Stimulated activated naive CD8-positive, alpha-beta T cell treated with anti-CD3 and anti-CD28 coated beads, Interleukin-15, amount 100 ng/mL, for 72 hours (primary cell): ENCODE measurements at places on chromosomes 2 and 18.
A peak's percentile ranks its signal among the peaks of the same experiment; 100 is the strongest.

- DNase-seq, result no peak
Measured at GRCh38 chr2:119598596-119599263, 54.5 kb downstream of the CFAP221 start.

GRCh38 chr18:79378536-79379250, 17.0 kb upstream of the NFATC1 start:
- DNase-seq, result peak; percentile 82

DNA sequence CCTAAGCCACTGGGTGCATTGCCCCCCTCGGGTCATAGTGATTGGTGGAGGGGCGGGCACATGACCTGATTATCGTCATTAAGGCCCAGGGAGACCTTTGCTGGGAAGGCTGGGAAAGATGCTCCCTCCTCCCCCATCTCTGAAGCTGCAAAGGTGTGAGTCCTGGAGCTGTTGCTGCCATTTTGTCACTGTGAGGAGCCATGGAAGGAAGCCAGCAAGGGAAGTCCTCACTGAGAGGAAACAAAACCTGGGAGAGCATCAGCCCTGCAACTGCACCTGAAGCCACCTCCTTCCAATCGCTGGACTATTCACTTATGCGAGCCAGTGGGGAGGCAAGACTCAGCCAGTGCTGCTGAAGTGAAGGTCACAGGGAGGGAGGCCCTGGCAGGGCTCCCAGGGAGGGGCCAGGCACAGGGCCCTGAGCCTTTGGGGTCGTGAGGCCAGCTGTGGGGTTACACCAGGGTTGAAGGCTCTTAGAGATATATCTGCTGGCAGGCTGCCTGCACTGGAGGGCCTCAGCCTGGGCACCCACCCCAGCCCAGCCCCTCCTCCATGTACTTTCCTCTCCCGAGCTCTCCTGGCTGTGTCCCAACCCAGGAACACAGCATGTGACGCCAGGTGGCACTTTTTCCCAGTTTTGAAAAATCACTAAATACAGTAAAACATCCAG, 10.7 kb upstream of the FAHD2A start:
- no peak for DNase-seq

- DNase-seq, result no peak
Measured at GRCh38 chr2:18750672-18751554, 161.5 kb upstream of the NT5C1B start.

DNA sequence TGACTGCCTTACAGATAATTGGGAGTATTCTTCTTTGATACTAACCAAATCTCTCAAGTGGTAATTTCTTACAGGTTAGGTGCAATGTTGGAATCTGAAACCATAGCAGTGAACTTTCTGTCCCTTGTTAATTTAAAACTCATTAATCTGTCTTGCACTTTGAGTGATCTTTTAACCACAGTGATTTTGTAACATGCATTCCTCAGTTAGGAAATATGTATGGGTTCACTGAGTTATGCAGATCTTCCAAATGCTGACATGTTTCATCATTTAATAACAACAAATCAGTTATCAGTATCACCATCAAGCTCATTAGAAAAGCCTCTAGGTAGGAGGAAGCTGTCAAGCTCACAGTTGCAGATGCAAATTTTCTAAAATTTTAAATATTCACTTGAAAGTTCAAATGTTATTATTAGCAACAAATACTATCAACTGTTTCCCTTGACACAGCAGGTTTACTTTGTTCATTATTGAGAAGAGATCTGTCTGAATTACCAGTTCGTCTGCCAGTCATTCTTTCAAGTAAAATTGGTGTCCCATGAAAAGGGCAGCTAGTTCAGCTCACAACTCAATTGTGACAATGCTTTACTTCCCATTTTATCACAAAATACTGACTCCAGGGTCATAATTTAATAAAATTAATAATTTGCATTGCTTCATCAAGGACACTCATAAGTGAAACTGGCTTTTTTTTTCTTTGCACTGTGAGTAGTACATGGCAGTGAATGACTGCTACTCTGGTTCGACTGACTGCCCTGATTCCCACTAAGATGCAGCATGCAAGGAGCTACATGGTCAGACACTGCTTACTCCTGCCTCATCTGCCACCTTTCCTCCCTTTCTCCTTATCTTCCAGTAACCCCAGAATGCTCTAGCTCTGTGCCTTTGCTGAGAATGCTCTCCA, 31.6 kb downstream of the SUCLG1 start:
- DNase-seq, result no peak

- no peak for DNase-seq
Measured at GRCh38 chr2:15173501-15173900, 387.6 kb downstream of the NBAS start.

GRCh38 chr2:2960441-2961133, 417.0 kb downstream of the EIPR1 start:
- no peak for DNase-seq

DNA sequence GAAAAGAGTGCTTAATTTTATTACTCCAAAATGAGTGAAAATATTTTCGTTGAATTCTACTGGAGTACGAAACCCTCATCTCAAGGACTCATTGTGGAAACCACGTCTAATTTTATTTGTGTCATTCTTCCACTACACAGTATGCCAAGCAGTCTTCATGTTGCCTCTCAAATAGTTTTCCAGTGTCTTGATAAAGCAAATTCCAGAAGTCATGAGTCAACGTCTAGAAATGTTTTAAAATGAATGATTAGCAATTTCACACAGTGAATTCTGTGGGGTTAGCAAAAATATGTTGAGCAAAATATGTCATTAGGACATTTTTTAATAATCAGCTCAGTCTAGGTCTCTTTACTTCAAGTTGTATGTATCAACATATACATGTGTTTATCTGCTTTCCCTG, 865.5 kb downstream of the DSC3 start:
- no peak for DNase-seq

GRCh38 chr2:217934321-217935131, 68.3 kb downstream of the TNS1 start:
- no peak for DNase-seq

DNA sequence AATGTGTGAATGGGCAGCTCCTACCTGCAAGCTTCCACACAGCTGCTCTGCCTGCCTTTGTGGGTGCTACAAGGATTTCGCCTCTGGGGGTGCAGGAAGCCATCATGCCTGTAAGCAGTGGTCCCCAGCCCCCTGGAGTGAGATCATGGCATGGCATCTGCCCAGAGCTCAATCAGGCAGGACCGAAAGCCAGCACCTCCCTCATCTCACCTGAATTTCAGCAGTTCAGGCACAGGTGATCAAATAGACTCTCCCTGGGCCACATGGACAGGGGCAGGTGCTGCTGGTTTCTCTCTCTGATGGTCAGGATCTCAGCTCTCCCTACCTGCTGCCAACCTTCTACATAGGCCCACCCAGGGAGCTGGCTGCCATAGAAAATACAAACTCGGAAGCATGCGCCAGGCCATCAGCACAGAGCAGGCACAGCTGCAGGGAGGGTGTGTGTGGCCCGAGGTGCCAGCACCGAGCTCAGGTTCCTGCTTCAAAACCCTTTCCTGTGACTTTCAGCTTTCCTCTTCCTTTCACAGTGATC, 133.2 kb upstream of the ID2 start:
- DNase-seq, result no peak

DNA sequence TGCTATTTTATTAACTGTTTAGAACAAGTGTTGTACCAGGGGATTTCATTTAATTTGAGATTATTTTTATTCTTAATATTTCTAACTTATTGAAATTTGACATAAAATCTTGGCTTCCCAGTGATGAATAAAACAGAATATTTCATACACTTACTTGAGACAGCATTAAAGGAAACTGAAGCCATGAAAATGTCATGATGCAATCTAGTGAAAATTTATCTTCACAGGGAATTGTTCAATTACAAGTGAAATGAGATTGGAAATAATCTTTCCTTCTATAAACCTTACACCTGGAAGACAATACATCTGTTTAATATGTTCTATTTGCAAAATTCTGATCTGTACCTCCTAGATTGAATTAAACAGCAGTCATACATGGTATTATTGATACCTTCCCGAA, 511.0 kb upstream of the CDH7 start:
- DNase-seq, result no peak

GRCh38 chr2:133644846-133645245, 76.6 kb upstream of the NCKAP5 start:
- DNase-seq, result no peak

DNA sequence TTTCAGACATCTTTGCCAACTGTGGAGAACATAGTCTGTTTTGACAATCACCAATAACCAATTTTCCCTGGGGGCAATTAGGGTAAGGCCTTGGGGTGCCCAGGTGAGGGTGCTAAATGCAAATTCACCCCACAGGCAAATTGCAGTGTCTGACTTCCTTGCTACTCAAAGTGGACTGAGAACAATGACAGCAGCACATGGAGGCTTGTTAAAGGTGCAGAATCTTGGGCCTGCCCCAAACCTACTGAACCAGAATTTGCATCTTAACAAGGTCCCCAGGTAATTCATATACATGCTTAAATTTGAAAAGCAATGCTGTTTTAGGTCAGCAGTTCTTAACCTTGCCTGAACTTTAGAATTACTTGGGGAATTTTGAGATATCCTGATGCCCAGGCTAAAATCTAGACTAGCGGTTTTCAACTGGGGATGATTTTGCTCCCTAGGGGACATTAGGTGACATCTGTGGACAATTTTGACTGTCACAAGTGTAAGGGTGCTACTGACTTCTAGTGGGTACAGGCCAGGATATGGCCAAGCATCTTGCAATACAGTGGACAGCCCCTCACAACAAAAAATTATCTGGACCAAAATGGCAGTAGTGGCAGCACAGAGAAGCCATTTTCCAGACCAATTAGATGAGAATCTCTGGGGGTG, 80.2 kb upstream of the GCFC2 start:
- DNase-seq, result no peak

GRCh38 chr2:233032551-233033320, at the start of gene NEU2:
Gene NEU2 (plus strand): TSS chr2:233032672. CDS start chr2:233032672, 0 bp downstream.
- no peak for DNase-seq

DNA sequence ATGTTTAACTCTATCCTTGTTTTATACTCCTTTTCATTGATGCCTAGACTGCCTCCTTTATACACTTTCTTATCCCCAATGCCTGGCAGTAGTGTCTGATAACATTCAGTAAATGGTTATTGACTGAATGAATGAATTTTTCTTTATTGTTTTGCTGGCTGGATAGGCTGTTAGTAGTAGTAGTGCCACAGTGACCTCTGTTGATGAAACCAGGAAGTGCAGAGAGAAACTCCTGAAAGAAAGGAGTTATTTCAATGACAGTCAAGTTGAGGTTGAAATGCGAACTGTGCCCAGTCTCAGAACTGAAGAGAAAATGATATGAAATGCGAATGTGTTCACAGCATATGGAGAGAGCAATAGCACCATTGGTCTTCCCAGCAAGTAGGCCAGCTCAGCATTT, 26.8 kb upstream of the SLC9A2 start:
- DNase-seq, result peak; percentile 17

DNA sequence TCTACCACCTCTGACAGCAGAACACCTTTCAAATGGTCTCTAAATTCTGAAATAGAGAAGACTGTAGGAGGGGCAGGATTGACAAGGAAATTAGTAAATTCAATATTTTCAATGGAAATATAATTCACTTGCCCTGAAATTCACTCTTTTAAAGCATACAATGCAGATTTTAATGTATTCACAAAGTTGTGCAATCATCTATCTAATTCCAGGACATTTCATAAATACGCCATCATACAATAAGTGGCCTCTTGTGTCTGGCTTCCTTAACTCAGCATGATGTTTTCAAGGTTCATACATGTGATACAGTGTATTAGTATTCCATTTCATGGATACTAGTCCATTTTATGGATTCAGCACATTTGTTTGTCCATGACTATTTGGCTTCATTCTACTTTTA, 74.2 kb downstream of the ZRANB3 start:
- DNase-seq, result no peak

GRCh38 chr18:67367540-67367939, 149.0 kb downstream of the DSEL start:
- no peak for DNase-seq

GRCh38 chr18:44918142-44918476, 237.4 kb downstream of the SETBP1 start:
- no peak for DNase-seq

DNA sequence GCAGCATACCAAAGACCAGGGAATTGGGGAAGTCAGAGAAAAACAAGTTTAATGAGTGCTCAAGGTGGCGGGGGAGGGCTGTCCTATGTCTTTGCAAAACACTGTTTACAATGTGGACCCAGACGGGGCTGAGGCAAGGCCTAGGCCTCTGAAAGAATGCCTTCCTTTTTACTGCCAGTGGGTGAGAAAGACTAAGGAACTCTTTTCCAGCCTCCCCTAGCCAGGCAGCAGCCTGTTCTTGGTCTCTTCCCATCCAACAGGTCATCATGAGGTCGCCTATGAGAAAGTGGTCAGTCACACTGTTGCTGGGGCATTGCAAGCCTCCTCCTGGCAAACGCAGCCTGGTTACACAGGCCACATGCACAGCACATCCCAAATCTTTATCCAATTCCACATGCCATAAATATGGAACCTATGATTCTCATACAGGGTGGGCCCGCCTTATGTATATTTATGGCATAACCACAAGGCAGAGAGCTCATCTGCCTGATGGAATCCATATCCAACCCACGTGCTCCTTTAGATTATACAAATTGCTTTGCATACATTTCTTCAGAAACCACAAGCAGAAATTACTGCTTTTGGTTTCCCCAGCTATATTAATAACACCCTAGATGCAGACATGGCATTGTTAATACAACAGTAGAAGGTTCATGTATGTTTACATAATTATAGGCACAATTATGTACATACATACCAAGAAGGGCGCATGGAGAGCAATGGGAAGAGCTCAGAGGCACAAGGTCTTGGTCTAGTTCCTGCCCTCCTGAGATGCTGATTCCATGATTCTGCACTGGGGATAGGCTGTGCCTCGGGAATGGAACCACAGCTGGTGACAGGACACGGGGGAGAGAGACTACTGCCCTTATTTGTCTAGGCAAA, 48.6 kb downstream of the NRP2 start:
- DNase-seq, result no peak

- DNase-seq, result no peak
Measured at GRCh38 chr2:239666053-239666854, 265.4 kb upstream of the HDAC4 start.

DNA sequence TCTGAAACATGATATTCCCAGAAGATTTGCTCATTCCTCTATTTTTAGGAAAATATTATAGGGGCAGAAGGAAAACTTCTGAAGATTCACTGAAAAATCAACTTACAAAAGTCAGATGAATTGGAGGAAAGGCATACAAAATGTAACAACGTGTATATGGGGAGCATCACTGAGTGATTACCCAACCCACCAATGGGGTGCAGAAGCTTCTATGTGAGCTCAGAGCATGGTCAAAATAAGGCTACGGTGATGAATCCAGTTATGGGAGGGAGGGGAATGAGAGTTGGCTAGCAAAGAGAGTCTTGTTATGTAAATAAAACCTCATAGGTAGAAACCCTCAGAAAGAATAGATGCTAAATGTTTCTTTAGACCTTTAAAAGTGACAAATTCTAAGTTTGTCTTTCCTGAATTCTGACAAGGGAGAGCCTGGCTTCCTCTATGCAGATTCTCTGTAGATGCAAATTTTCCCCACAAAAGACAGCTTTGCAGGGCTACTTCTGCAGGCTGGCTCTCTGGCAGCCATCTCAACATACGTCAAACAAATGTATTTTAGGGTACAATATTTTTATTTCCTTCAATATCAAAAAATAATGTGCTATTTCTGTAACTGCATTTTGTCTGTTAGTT, 171.4 kb upstream of the NDUFV2 start:
- DNase-seq, result no peak

GRCh38 chr2:168999668-169000213, 31.4 kb downstream of the ABCB11 start:
- no peak for DNase-seq

GRCh38 chr2:42076357-42077225, 28.8 kb downstream of the PKDCC start:
- no peak for DNase-seq

GRCh38 chr2:85394261-85394681, 15.9 kb downstream of the CAPG start:
- DNase-seq, result no peak

GRCh38 chr2:223779877-223780276, 57.5 kb downstream of the AP1S3 start:
- DNase-seq, result peak; percentile 54
